Activated CD4-positive, alpha-beta memory T cell treated with anti-CD3 and anti-CD28 coated beads for 36 hours (primary cell): ENCODE measurements at places on chromosomes 7 and 10. TPM values are rescaled to one million over a fixed set of nuclear protein-coding genes. Genes with fewer than 3 reads are reported as not detected.

DNA sequence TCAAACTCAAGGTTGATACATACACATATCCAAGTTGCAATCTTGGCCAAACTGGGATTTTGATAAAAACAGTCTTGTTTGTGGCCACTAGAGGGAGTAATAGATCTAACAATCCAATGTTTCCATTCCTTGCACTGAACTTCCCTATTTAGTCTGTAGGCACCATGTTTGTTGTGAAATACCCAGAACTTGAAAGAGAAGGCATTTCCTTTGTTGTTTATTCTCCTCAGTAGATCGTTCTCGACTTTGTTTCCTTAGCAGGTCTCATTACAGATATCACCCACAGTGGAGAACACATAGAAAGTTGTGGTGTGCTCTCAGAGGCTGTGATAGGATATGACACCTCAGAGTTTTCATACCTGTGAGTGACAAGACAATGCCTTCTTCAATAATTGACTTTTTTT, 70.3 kb upstream of the MXI1 start:
- peaks cover 37% of the 10 kb centered on the region for H3K4me1 ChIP-seq
- no peak overlapping the region for H3K4me3 ChIP-seq
- peak overlapping the region; percentile 6 for H3K27ac ChIP-seq
- H3K36me3 ChIP-seq = peaks cover 7% of the 10 kb centered on the region
- no peaks in the 10 kb centered on the region for H3K27me3 ChIP-seq

GRCh38 chr10:34526758-34527730, 288.1 kb downstream of the PARD3 start:
- no peak overlapping the region for H3K4me3 ChIP-seq
- no peak for DNase-seq
- peaks cover 9% of the 10 kb centered on the region for H3K4me1 ChIP-seq
- H3K27ac ChIP-seq = no peak overlapping the region
- no peaks in the 10 kb centered on the region for H3K36me3 ChIP-seq

DNA sequence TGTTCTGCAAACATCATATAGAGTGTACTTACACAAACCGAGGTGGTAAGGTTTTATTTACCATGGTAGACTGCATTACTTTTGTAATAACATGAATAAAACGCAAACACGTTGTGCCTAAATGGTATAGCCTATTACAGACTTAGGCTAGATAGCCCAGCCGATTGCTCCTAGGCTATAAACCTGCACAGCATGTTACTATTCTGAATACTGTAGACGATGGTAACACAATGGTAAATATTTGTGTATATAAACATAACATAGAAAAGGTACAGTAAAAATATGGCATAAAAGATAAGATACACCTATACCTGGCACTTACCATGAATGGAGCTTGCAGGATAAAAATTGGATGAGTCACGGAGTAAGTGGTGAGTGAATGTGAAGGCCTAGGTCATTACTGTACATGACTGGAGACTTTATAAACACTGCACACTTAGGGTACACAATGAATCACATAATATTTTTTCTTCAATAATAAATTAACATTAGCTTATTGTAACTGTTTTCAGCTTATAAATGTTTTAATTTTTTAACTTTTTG, 16.3 kb downstream of the AKR1D1 start:
- peaks cover 8% of the 10 kb centered on the region for H3K27me3 ChIP-seq
- H3K27ac ChIP-seq = no peak overlapping the region
- DNase-seq = no peak
- no peaks in the 10 kb centered on the region for H3K4me1 ChIP-seq

GRCh38 chr10:110644598-110645462, 694 bp downstream of the RBM20 start:
- peaks cover 56% of the 10 kb centered on the region for H3K27me3 ChIP-seq
- H3K27ac ChIP-seq = no peak overlapping the region
- H3K36me3 ChIP-seq = no peaks in the 10 kb centered on the region
- H3K4me1 ChIP-seq = peaks cover 25% of the 10 kb centered on the region
- no peak for DNase-seq

RBP3 gene
- total RNA-seq = not detected

DNA sequence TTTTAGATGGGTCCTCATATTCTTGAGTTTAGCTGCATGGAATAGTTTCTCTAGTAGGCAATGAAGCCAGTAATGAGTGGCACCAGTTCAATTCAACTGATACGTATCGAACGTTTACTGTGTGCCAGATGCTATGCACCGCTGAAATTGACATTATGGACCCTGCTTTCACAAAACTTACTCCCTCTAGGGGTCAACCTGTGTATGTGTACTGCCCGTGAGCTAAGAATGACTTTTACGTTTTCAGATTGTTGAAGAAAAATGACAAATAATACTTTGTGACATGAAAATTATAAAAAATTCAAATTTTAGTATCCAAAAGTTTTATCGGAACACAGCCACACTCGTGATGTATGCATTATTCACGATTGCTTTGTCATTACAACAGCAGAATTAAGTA, 95.5 kb downstream of the ZMYND11 start:
- DNase-seq = no peak
- no peak overlapping the region for H3K4me3 ChIP-seq
- peaks cover 8% of the 10 kb centered on the region for H3K4me1 ChIP-seq
- no peak overlapping the region for H3K27ac ChIP-seq
- H3K27me3 ChIP-seq = no peaks in the 10 kb centered on the region

DNA sequence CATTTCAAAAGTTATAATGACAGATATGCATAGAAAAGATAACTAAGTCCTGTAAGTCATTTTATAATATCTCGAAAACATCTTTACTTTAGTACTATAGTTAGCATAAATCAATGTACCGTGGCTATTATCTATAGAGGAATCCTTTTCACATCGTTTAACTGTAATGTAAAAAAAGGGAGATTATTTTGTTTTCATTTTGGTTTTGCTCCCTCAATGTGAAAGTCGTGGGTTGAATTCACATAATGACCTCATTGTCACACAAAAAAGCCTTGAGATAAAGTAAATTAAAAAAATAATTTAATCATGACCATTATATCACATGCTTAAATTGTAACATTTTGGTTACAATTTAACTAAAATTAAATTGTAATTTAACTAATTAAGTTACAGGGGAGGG, 560.5 kb upstream of the POT1 start:
- no peak overlapping the region for H3K27ac ChIP-seq
- H3K27me3 ChIP-seq = no peaks in the 10 kb centered on the region

NPM3 gene
- 168 TPM for total RNA-seq

DNA sequence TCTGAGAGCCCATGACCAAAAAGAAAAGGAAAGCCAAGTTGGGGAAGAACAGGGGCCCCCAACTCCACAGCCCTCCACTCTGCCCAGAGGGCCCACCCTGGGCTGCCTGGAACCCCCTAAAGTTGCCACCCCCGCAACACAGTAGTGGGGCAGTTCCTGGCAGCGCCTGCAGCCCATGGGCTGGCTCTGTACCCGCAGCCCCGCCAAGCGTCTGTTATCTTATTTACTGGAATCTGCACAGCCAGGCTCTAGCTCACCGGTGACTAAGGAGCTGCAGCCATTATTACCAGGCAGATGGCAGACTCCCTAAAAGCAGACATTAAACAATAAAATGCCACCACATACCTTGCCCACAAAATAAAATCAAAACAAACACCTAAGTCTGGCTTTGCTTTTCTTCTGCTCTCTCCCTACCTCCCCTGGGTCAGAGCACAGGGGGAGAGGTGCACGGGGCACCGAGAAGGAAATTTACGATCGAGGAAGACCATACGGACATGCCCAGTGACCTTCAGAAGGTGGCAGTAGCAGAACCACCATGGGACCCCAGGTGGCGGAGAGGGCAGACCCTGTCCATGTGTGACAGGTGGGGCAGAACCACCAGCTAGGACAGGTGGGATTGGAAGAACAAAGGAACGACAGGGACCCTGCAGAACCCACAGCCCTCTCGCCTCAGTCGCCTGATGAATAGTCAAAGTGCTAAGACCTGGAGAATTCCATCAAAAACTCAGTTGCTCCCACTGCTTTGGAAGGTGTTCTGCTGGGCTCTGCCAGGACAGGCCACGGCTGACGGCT, 66.3 kb downstream of the PRKAG2 start:
- no peak overlapping the region for H3K27ac ChIP-seq
- no peaks in the 10 kb centered on the region for H3K27me3 ChIP-seq
- H3K36me3 ChIP-seq = no peaks in the 10 kb centered on the region
- peaks cover 18% of the 10 kb centered on the region for H3K4me1 ChIP-seq
- no peak for DNase-seq
- H3K4me3 ChIP-seq = no peak overlapping the region

DNA sequence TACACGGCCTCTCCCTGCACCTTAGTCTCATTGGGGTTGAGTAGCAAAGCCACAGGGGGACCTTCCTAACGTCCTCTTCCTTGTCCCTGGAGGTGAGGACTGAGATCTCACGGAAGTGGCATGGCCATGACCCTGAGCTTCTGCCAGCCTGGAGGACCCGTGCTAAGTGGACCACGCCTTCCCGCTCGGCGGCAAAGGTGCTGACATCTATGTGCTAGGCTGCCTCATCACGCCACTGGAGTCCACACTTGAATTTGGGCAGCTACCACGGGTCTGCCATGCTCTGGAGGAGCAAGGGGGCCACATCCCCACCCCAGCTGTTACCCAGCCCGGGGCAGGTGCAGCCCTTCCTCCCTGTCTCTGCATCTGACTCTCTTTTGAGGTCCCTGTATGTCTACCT, 15.3 kb downstream of the GHRHR start:
- peaks cover 8% of the 10 kb centered on the region for H3K4me1 ChIP-seq
- no peaks in the 10 kb centered on the region for H3K36me3 ChIP-seq
- DNase-seq = no peak
- no peak overlapping the region for H3K4me3 ChIP-seq

GRCh38 chr7:98252425-98253054, 508 bp upstream of the TECPR1 start:
- H3K27me3 ChIP-seq = no peaks in the 10 kb centered on the region
- peaks cover 25% of the 10 kb centered on the region for H3K36me3 ChIP-seq

DNA sequence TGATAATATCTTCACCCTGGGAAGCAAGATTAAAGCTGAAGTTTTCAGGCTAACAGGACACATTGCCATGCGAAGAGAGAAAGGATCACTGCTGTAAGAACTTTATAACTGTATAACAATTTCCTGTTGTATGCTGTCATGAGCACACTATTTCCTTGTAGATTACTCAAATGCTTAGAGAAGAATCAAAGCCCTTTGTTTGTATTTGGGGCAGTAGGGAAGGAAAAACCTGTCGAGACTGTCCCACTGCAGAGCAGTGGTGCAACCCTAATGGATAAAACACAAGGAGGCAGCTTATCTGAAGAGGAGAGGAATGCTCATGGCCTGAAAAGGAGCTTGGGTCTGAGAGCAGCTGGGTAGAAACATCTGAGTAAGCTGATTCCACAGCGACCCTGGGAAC, 327.7 kb upstream of the NPSR1 start:
- peaks cover under 1% of the 10 kb centered on the region for H3K27me3 ChIP-seq
- no peak for DNase-seq
- no peaks in the 10 kb centered on the region for H3K36me3 ChIP-seq
- H3K4me3 ChIP-seq = no peak overlapping the region
- no peaks in the 10 kb centered on the region for H3K4me1 ChIP-seq
- H3K27ac ChIP-seq = no peak overlapping the region

GRCh38 chr10:52488606-52489485, 174.8 kb downstream of the DKK1 start:
- DNase-seq = no peak
- H3K27me3 ChIP-seq = no peaks in the 10 kb centered on the region
- no peaks in the 10 kb centered on the region for H3K4me1 ChIP-seq
- no peaks in the 10 kb centered on the region for H3K36me3 ChIP-seq
- H3K27ac ChIP-seq = no peak overlapping the region
- no peak overlapping the region for H3K4me3 ChIP-seq

- H3K27me3 ChIP-seq = no peaks in the 10 kb centered on the region
- no peak overlapping the region for H3K4me3 ChIP-seq
- peak overlapping the region; percentile 56 for H3K27ac ChIP-seq
- H3K4me1 ChIP-seq = peaks cover 53% of the 10 kb centered on the region
These were observed 956.6 kb downstream of the GATA3 start for GRCh38 chr10:9010931-9011670.

RET gene
- 0.17 TPM for total RNA-seq
